ENCODE measurements at places on chromosomes 4 and X.

GRCh38 chrX:30864383-30864785 is 24.7 kb downstream of the TAB3 start:
- no peak for DNase-seq

DNA sequence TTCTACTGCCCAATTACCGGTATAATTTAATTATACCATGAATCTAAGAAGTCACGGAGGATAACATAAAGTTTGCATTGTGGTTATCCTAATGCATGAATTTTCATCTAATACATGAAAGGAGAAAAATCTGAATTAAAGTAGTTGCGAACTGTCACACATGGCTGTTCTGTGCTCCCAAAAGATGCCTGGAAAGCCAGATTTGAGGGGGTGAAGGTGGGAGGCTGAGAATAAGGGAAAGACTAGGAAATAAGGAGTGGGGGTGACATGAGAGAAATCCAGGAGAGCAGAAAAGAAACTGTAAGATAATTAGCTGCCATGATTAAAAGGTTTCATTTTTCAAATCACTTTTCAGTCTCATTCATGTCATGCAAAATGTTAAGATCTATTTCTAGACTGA is 1582.7 kb downstream of the STIM2 start:
- DNase-seq: no peak

DNA sequence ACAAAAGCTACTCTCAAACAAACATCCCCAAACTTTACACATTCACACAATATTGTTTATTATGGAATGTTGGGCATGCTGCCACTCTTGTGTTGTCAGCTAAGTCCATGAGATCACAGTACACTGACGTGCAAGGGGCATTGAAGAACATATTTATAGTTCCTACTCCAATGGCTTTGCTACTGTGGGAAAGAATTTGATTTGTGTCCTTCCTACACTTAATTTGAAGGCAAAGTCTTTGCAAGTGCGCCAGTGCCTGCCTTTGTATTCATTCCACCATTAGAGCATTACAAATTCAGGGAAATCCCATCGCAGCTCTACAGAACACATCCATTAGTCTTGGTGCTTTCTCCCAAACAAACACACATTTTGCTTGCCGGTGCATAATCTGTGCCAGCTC is 45.4 kb upstream of the FTHL17 start:
- DNase-seq: no peak

GRCh38 chr4:77665381-77666069 is 59.9 kb downstream of the CXCL13 start:
- no peak for DNase-seq

- DNase-seq: no peak
These were observed 58.4 kb upstream of the CBR4 start for GRCh38 chr4:169068423-169068822.

- no peak for DNase-seq
These were observed 74.8 kb upstream of the GPRIN3 start for GRCh38 chr4:89382439-89382838.

DNA sequence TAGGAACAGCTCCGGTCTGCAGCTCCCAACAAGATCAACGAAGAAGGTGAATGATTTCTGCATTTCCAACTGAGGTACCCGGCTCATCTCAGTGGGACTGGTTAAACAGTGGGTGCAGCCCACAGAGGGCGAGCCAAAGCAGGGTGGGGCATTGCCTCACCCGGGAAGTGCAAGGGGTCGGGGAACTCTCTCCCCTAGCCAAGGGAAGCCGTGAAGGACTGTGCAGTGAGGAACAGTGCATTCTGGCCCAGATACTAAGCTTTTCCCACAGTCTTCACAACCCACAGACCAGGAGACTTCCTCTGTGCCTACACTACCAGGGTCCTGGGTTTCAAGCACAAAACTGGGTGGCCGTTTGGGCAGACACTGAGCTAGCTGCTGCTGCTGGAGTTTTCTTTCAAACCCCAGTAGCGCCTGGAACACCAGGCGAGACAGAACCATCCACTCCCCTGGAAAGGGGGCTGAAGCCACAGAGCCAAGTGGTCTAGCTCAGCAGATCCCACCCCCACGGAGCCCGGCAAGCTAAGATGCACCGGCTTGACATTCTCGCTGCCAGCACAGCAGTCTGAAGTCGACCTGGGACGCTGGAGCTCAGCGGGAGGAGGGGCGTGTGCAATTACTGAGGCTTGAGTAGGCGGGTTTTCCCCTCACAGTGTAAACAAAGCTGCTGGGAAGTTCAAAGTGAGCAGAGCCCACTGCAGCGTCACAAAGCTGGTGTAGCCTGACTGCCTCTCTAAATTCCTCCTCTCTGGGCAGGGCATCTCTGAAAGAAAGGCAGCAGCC is 84.6 kb downstream of the THOC2 start:
- DNase-seq: no peak

Data from stimulated activated CD4-positive, alpha-beta T cell treated with anti-CD3 and anti-CD28 coated beads, Interleukin-4, amount 100 ng/mL, for 4 hours (primary cell).